ENCODE measurements at places on chromosomes 13 and 19. TPM values are rescaled to one million over a fixed set of nuclear protein-coding genes. Genes with fewer than 3 reads are reported as not detected.

The FFAR1 gene
- total RNA-seq = not detected

The PCSK4 gene
- total RNA-seq = 1.3 TPM

The PDX1 gene
- not detected for total RNA-seq

The KLK10 gene
- total RNA-seq = not detected

The TSSK6 gene
- total RNA-seq = 1.4 TPM

The SH2D3A gene
- total RNA-seq = 0.28 TPM

The ZNF562 gene
- total RNA-seq = 23.4 TPM

The ZNF154 gene
- total RNA-seq = 3.6 TPM

The TMEM145 gene
- total RNA-seq = not detected

The HIPK4 gene
- 0.18 TPM for total RNA-seq

The MATK gene
- under 0.01 TPM for total RNA-seq

The TPTE2 gene
- total RNA-seq = not detected

The CATSPERD gene
- total RNA-seq = not detected

The ZNF699 gene
- 7.7 TPM for total RNA-seq

The ZNF20 gene
- 5.0 TPM for total RNA-seq

The RUBCNL gene
- 0.55 TPM for total RNA-seq

The RASGRP4 gene
- not detected for total RNA-seq

The SRRM5 gene
- total RNA-seq = not detected

The CDC42EP5 gene
- 16.1 TPM for total RNA-seq

The DYRK1B gene
- 7.7 TPM for total RNA-seq

The DACT3 gene
- total RNA-seq = 4.0 TPM
